AG20443 (cell line): ENCODE measurements at places on chromosomes 1 and 21.

DNA sequence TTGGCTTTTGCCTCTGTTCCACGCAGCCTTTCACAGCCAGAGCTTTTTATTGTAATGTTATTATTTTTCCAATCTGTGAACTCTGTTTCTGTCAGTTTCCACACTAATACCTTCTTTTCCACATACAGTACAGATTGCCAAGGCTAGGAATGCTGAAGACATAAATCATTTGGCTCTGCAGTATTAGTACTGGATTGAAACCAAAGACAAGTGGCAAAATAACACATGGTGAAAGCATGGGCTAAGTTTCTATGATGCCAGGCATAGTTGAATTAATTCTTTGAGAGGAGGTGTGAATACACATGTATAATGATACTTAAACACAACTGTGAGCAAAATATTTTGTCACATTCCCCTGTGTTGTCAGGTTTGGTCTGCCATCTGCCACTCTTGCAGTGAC is 73.5 kb downstream of the TMEM200B start:
- peak; percentile 10 for DNase-seq

DNA sequence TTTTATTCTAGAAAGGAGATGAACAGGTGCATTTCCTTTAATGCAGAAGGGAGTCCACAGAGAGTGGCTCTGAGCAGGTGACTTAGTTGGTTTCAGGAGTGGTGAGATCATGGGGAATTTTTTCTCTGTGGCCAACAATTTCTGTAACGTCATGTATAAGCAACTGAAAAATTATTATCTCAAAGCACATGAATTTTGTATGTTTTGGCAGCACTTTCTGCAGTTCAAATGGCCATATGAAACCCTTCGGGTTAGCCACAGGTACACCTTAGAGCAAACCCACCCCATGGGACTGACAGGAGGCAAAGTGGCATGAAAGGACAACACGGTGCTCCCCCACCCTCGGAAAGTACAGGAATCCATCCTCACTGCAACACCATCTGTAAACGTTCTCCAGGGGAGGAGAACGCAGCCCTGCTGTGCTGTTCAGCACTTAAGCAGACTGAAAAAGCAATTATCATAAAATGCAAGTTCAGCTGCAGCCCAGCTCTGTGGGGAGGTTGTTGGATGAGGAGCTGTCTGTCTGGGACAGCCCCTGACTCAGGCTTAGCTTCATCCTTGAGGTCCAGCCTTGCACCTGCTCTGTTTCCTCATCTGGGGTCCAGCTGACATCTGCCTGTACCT is 55.8 kb upstream of the CLDN14 start:
- no peak for DNase-seq

- DNase-seq, result peak; percentile 98
These were observed 18.6 kb downstream of the KCNQ4 start for GRCh38 chr1:40802078-40802741.

DNA sequence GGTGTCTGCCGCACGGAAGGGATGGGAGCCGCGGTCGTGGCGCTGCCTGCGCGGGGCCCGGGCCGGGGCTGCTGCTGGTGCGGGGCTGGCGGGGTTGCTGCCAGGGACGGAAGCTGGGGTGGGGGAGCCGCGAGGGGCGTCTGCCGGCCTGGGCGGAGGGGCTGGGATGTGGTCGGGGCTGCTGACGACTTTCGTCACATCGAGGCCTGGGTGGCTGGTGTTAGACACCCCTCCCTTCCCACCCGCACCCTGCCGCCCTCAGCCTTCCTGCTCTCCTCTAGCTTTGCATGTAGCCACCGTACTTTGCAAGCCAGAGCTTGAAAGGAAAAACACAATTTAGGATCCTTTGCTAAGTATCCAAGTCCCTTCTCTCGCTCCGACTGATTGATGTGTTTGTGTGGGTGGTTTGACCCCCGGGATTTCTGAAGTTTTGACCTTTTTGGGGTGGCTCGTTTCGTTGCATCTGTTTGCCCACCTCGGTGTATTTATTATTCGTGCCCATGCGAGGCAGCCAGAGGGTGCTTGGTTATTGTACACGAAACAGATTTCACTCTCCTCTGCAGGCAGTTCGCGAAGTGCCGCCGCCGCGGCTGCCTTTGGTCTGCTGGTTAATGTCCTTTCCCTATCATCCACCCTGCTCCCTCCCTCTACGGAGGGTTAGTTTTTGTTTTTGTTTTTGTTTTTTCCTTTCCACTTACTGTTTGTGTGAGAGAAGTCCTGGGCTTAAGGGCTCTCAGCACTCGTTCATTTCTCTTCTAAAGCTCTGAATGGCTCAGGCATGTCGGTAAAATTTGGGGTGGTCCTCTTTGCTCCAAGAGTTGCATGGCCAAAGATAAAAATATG is 868 bp downstream of the C1orf21 start:
- DNase-seq, result peak; percentile 34

GRCh38 chr1:17789926-17790325 is 34.8 kb downstream of the ACTL8 start:
- DNase-seq, result no peak

DNA sequence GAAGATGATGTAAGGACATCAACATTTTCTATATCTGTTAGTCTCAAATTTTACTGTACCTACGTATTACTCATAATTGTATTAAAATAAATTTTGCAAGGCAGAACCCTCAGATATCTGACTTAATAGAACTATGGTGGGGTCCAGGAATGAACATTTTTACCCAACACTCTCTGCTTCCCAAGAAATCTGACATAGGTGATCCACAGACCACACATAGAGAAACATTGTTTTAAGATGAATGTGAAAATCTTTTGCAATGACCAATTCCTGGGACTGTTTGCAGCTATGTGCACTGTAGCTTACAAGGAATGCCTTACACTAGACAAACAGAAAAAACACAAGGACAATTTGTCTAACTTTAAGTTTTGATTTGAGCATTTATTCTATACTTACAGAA is 645.6 kb upstream of the ADGRL2 start:
- DNase-seq, result peak; percentile 40

GRCh38 chr1:187264995-187265602 is 436.4 kb downstream of the PLA2G4A start:
- DNase-seq, result no peak

DNA sequence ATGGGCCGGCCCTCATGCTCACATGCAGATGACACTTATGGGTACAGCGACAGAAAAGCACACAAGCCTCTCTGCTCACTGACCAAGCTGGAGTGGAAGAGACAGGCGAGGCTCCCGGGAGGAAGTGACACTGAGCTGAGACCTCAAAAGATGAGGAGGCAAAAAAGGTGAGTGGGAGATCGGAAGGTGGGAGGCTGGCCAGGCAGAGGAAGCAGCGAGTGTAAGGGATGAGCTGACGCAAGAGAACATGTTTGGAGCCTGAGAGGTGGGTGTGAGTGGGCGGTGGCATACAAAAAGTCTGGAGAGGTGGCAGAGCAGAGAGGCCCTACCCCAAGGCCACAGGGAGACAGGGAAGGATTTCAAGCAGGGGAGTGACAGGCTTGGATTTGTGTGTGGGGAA is 18.2 kb upstream of the CDCP2 start:
- DNase-seq, result no peak

DNA sequence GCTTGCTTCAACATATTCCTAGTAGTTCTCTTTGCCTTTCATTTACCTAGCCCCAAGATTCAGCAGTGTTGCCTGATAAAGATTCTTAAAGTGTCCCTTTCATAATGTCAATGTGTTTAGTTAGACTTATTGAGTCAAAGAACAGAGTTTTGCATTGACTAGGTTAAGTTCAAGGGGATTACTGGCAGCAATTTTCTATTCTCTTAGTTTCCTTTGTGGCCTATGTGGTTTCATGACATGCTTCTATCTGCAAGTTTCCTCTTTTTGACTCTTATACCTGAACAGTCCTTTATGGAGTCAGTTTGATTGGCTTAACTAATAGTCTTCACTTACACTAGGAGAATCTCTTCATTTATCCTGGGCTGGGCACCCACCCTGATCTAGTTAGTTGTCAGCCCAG is 151.3 kb downstream of the ADGRL4 start:
- no peak for DNase-seq

DNA sequence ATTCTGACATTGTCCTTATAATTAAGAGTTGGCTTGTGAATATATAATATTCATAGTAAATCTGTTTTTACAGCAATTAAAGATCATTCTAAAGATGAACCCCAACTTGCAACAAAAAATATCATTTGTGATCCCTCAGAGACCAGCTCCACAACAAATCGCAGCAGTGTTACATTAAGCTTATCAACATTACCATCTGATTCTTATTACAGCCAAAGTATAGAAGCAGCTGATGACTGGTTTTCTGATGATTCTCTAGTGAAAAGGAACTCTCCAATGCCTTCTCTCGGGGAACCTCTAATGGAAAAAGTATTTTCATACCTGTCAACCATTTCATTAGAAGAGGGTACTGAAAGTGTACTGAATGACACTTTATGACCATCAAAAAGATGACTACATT is 45.4 kb downstream of the C1orf185 start:
- no peak for DNase-seq
